Sigmoid colon (tissue), 7 donors: ENCODE measurements at places on chromosomes 2 and 18. TPM values are rescaled to one million over a fixed set of nuclear protein-coding genes. Genes with fewer than 3 reads are reported as not detected.

Gene REG3A
- 27.7 TPM for polyA plus RNA-seq

Gene DYSF
- 2.4 TPM for polyA plus RNA-seq

Gene SH3BP4
- 4.8 TPM for polyA plus RNA-seq

Gene HMSD
- not detected for polyA plus RNA-seq

Gene ASIC4
- polyA plus RNA-seq, result 0.07 TPM

Gene EML6
- polyA plus RNA-seq, result 0.46 TPM

Gene SIGLEC15
- 0.46 TPM for polyA plus RNA-seq

Gene ALPP
- polyA plus RNA-seq, result 0.03 TPM

Gene AGAP1
- 13.4 TPM for polyA plus RNA-seq

Gene SGO2
- polyA plus RNA-seq, result 0.60 TPM

Gene CNTNAP5
- not detected for polyA plus RNA-seq

Gene TDRD15
- polyA plus RNA-seq, result not detected

Gene ACVR1C
- 2.2 TPM for polyA plus RNA-seq

Gene TFPI
- 2.3 TPM for polyA plus RNA-seq

Gene ABCB11
- 0.60 TPM for polyA plus RNA-seq

Gene RAB3GAP1
- 19.0 TPM for polyA plus RNA-seq

Gene KCNG2
- polyA plus RNA-seq, result not detected

Gene SLC8A1
- polyA plus RNA-seq, result 0.69 TPM

Gene UGT1A8
- polyA plus RNA-seq, result 1.8 TPM

Gene TBR1
- polyA plus RNA-seq, result not detected

Gene ACTR3
- 155 TPM for polyA plus RNA-seq

Gene KLHL14
- 2.9 TPM for polyA plus RNA-seq

Gene CTAGE1
- not detected for polyA plus RNA-seq

Gene HRH4
- 0.01 TPM for polyA plus RNA-seq

Gene STEAP3
- 1.4 TPM for polyA plus RNA-seq

Gene C2orf80
- not detected for polyA plus RNA-seq

Gene SULT1C4
- polyA plus RNA-seq, result 1.0 TPM

Gene CHRNG
- polyA plus RNA-seq, result not detected

Gene COBLL1
- polyA plus RNA-seq, result 9.0 TPM

Gene GPD2
- 15.4 TPM for polyA plus RNA-seq

Gene TWIST2
- polyA plus RNA-seq, result 22.8 TPM

Gene SH2D6
- 2.8 TPM for polyA plus RNA-seq

Gene SLC4A5
- 0.23 TPM for polyA plus RNA-seq

Gene NT5DC4
- polyA plus RNA-seq, result not detected

Gene SLC9A2
- 6.0 TPM for polyA plus RNA-seq

Gene GAL3ST2
- polyA plus RNA-seq, result 3.0 TPM

Gene IL37
- not detected for polyA plus RNA-seq

Gene PPP4R1
- polyA plus RNA-seq, result 29.4 TPM

Gene RNMT
- polyA plus RNA-seq, result 11.7 TPM
